ENCODE measurements at places on chromosomes 2 and 18.

GRCh38 chr2:149313512-149313972, 16.8 kb upstream of the LYPD6 start:
- DNase-seq = no peak

DNA sequence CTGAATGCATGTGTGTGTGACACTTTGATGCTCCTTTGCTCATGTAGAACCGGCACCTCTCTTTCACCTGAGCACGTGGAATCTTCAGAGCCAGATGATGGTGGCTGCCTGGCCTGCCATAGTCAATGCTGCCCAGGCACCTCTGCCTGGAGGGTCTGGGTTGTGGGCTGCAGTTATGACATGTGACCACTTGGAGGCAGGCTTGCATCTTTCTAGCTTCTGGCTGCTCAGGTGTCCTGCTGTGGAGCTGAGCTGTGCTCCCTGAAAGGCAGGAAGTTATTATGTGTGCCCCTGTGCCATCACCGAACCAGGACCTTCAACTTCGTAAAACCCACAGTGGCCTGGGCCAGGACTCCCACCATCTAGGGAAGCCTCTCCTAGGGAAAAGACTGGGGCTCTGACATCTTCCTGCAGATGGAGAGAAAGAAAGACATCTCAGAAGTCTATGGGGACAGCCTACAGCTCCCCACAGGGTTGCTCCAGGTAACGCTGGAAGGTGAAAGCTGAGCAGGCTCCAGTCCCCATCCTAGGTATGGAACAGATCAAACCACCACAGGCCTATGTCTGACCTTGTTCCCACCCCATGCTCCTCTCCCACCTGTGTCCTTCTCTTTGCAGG, 30.2 kb downstream of the PSD4 start:
- DNase-seq = no peak

- no peak for DNase-seq
Measured at GRCh38 chr2:120161190-120161589, 62.0 kb downstream of the TMEM185B start.

- DNase-seq = no peak
Measured at GRCh38 chr2:176127774-176128072, 1.8 kb upstream of the HOXD8 start.

- DNase-seq = no peak
Measured at GRCh38 chr2:14743861-14744260, 111.3 kb downstream of the LRATD1 start.

Measured in AG04450 (cell line).